ENCODE measurements at places on chromosomes 4 and X. TPM values are rescaled to one million over a fixed set of nuclear protein-coding genes. Genes with fewer than 3 reads are reported as not detected.

Gene CFP
- 0.55 TPM for total RNA-seq

Gene SOWAHB
- total RNA-seq: not detected

Gene MRPL1
- 22.5 TPM for total RNA-seq

Gene SGMS2
- 24.7 TPM for total RNA-seq

Gene HSD17B13
- total RNA-seq: 0.05 TPM

Gene STPG2
- total RNA-seq: not detected

Gene SUPT20HL2
- total RNA-seq: not detected

Gene TMEM271
- total RNA-seq: not detected

Gene C4orf54
- not detected for total RNA-seq
